ENCODE measurements at places on chromosomes 5 and 9.

DNA sequence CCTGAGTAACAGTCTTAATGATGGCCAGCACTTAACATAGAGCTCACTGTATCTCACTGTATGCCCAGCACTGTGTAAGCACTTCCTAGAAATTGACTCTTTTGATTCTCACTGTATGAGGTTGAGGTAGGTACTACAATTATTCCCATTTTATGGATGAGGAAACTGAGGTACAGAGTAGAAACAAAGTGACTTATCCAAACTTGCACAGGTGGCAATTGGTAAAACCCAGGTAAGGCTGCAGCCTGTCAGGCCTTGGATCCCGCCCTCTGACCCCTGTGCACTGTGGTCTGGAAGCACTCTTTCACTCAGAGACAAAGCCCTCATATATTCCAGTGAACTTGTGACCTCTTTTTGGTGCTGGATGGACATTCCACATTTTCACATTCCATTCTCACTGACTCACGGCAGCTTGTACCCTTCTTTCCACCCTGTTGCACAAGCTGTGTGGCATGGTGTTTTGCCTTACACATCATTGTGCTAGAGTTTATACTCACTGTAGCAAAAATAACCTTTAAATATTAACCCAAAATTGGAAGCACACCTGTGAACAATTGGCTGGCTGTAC lies 21.7 kb downstream of the ANKRD55 start:
- DNase-seq, result no peak

- DNase-seq, result no peak
Measured at GRCh38 chr9:16679327-16679821, 191.1 kb downstream of the BNC2 start.

- DNase-seq, result no peak
Measured at GRCh38 chr9:131685753-131686706, 53.8 kb downstream of the RAPGEF1 start.

DNA sequence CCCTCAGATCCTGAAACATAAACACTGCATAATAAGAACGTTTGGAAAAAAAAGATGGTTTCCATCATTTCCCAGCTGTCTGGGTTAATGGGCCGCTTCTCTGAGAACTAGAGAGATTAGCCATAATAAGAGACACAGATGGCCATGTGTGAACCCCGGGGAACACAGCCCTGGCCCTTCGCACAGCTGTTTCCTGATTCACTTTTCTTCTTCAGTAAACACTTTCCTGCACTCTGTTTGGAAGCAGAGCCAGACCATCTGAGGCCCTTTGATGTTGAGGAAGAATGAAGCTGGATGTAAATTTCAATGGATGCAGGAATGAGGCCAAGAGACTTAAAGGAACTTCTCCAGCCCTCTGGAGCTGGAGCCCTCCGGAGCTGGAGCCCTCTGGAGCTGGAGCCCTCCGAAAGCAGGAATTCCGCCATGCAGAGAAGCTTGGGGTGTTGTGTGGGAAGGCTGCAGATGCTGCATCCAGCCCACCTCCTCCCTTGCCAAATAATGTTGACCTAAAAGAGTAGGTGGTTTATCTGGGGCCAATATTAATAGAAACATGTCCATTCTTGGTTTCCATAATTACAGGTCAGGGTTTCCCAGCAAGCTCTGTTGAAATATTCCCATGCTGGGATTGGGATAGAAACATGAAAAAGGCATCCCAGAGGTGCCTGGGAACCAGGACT lies 218.9 kb downstream of the NXNL2 start:
- no peak for DNase-seq

- DNase-seq, result no peak
Measured at GRCh38 chr9:134173127-134174072, 9.0 kb upstream of the RNU6ATAC start.
